Activated gamma-delta T cell treated with Interleukin-2 at 50 U/mL for 16 hours (primary cell): ENCODE measurements at places on chromosomes 2 and 18.
A peak's percentile ranks its signal among the peaks of the same experiment; 100 is the strongest.

- DNase-seq = no peak
Measured at GRCh38 chr18:424071-424661, 76.3 kb downstream of the COLEC12 start.

DNA sequence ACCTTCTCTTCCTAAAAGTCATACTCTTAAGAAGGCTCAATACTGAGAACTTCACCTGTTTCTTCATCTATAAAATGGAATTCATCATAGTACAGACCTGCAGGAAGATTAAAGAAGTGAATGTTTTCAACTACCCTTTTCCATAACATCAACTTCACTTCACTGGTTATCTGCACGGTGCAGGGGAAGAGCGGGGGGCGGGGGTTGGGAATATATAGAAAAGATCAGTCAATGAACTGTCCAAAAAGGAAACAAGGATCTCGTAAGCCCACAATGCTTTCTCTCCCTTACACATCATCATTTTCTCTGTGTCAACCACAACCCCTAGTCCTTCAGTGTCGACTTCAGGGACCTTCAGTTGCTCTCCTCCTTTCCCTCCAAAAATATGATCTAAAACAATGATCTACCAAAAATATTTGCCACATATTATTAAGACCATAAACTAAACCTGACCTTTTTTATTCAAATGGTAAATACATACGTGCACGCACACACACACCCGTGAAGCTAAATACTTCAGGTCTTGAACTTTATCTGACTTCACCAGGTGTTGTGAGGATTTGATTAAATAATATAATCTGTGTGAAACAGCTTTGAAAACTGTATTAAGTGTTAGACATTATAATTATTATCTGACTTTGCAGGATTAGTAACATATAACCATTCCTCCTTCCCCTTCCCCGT lies 4.9 kb downstream of the MBOAT2 start:
- DNase-seq = no peak

DNA sequence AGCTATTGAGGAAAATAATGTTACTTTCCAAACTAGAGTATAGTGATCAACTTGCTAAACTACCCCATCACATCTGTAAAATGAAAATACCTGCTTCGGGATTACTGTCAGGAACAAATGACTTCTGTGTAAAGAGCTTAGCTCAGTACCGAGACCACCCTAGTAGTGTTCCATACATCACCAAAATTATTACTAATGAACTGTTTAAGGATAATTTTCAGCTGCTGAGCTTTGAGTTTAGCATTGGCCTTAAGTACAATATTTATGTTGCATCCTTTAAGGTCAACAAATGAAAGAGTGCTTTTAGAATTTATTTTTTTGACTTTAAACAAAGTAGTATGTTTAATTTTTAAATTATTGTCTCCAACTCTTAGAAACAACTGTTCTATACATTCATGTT lies 144.1 kb downstream of the LCLAT1 start:
- DNase-seq = no peak

DNA sequence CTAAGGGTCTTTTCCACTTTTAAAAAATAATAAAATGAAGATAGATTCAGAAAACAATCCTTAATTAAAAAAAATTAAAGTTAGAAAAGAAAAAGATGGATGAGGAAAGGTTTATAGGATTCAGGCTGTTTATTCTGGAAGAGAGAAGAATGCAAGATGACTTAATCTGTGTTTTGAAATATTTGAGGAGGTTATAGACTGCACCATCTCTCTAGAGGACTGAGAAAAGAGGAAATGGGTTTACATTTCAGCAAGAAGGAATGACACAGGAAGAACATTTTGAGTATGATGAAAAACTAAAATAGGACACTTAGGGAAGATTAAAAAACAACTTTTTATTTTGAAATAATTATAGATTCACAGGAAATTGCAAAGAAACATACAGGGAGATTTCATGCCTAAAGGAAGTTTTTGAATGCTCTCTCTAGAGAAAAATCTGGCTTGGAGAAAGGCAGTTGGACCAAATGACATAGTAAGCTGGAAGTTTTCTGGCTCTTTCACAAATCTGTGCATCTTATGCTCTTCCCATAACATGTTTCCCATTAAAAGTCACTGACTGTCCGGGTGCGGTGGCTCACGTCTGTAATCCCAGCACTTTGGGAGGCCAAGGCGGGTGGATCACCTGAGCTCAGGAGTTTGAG lies 75.0 kb downstream of the CERS6 start:
- no peak for DNase-seq

DNA sequence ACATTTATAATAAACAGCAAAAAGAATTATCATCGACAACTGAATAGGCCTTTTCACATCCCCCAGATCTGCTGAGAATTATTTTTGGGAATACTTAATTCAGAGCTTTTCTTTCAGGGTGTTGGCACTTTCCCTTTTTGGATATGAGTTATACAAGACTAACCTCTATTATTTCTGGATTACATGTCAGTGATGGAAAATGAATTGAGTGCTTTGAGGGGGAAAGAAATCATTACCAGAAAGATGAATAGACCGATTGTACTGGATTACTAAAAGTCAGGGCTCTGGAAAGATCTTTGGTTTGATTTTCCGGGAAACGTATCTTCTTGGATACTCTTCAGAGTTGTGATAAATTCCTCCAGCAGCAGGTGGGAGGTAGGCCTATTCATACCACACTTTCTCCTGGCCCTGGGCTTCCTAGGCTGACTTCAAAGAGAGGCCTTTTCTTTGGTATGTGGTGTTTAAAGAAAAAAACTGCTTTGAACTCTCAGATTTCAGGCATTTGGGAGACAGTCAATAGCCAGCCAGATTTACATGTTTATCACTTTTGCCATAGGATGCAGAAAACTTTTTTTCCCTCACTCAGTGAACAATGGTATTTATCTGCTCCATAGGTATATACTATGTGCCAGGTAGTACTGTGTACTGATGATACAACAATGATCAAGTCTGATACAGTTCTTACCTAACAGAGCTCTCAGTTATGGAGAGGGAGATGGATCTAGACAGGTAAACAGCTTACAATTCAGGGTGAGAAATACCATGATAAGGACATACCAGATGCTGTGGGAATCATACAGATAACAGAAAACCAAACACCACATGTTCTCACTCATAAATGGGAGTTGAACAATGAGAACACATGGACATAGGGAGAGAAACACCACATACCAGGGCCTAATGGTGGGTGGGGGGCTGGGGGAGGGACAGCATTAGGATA lies 63.3 kb upstream of the ACTR3 start:
- no peak for DNase-seq

DNA sequence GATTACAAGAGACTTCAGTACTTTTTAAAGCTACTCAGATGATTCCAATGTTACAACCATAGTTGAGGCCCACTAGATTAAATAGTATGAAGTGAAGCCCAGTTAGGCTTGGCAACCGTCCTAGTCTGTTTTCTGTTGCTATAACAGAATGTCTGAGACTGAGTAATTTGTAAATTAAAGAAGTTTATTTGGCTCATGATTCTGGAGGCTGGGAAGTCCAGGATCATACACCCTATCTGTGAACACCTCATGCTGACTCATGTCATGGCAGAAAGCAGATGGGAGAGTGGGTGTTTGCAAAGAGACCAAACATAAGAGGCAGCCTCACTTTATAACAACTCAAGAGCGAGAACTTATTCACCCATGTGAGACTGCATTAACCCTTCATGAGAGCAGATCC lies 63.1 kb downstream of the CCDC150 start:
- no peak for DNase-seq

DNA sequence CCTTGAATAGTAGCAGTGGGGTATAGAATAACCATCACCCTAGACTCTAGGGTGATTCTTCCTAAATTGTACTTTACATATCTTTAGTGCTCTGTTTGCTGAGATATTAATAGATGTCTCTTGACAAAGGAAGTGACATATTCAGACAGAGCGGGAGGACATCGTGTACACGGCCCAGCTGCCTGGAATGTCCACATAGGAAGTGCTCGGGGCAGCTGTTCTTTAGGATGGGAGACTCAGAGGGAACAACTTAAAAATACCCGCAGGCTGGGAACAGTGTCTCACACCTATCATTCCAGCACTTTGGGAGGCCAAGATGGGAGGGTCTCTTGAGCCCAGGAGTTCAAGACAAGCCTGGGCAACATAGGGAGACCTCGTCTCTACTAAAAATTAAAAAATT lies 206.1 kb downstream of the FAM210A start:
- DNase-seq = no peak

DNA sequence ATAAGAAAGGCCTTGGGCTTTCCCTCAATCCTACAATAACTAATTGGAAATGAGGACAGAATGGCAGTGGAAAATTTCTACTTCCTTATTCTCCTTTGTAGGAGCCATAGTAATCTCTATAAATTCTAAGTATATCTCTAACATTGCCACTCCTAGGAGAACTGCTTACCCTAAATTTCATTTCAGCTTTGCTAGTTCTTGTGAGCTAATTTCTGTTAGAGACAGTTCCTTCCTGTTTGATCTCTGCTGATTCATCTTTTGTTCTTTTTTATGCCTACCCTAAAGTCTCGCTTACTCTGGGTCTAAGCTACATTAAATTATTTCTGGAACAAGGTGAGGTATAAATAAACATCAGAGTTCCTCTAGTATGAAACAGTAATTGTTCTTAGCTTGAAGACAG lies 25.7 kb downstream of the ABHD3 start:
- no peak for DNase-seq

DNA sequence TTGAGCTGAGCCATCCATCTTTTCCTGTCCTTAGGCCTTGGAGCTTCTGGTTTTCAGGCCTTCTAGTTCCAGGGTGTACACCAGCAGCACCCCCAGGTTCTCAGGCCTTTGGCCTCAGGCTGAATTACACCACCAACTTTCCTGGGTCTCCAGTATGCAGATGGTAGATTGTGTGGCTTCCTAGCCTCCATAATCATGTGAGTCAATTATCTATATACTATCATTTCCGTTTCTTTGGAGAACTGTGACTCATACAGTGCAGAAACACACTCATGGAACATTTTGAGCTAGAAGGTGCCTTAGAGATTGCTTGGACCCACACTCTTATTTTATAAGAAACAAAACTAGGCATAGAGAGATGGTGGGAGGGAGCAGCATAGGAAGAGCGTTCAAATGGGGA lies 167.4 kb downstream of the NCK2 start:
- DNase-seq = no peak

DNA sequence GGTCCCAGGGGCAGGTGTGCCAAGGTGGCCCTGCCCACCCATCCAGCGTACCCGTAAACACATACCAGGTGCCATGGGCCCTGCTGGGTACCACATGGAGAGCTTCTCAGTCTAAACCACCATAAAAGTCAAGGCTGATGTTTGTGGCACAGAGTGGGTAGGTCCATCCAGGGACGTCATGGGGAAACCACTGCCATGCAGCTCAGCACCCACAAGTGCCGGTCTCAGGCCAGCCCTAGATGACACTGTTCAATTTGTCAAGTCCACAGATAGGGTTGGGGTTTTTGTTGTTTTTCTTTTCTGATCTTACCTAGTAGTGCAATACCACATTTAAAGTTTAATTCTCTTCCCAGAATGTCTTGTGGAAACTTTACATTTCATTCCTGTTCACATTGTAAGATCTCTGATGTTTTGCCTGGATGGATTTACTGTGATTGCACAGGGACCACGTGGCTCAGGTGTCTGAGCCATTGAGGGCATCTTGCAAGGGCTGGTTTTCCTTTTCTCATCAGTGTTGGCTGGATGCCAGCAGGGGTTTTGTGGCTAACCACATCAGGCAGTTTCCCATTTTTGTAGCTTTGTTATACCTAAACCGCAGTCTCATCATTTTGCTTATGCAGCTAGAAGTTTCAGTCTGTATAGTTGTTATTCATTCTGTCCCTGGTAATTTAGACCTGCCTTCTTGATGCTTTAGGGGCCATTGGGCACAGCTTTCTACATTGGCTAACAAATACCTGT lies 64.7 kb downstream of the STK25 start:
- DNase-seq = peak; percentile 88

- no peak for DNase-seq
Measured at GRCh38 chr2:58720770-58721697, 479.9 kb upstream of the FANCL start.

DNA sequence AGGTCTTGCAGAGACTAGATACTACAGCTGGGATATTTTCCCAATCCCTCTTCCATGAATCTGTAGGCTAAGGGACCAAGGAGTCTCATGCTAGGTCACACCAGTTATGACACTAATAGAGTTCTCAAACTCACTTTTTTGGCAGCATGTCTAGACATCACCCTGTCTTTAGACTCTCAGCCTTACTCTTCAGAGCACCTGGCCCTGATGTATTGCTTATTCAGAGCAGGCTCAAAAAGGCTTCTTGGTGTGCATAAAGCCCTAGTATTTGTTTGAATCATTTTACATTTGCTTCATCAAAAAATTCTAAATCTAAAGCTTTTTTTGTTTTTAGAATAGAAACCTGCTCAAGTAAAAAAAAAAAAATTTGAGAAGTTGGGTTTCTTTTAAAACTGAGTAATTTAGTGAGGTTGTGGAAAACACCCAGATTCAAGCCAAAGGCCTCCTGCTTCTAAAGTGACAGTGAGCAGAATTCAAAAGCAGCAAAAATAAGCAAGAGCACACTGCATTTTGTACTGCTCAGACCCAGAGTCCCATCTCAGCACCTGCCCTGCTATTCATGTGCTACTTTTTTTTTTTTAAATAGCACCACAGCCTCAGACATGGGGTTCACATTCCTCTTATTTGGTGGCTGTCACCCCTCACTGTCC lies 18.0 kb upstream of the DNAH6 start:
- no peak for DNase-seq

GRCh38 chr2:217864963-217865772 lies 137.6 kb downstream of the TNS1 start:
- DNase-seq = no peak

GRCh38 chr2:133503323-133503722 lies 64.9 kb downstream of the NCKAP5 start:
- DNase-seq = no peak

- DNase-seq = no peak
Measured at GRCh38 chr18:79796531-79797405, 970 bp upstream of the KCNG2 start.

- no peak for DNase-seq
Measured at GRCh38 chr2:222572751-222573174, 83.1 kb downstream of the FARSB start.

DNA sequence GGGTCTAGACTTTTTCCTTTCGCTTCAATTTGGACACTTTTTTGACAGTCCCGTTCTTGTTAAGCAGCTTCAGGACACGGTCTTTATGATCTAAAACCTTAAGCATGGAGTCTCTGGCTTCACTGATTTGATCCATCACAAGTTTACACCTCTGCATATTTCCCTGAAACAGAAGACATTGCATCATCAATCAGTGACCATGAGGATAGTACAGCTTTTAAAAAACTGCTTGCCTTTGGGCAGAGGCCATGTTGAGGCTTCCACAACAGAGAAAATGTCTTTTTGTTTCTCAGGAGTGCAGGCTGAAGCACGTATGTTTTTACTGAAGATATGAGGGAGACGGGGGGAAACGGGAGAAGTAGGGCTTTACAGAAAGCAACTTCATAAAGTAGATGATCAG lies 56.2 kb upstream of the AMMECR1L start:
- DNase-seq = no peak

- no peak for DNase-seq
Measured at GRCh38 chr2:171180229-171180930, 19.7 kb upstream of the TLK1 start.

- no peak for DNase-seq
Measured at GRCh38 chr2:233481368-233482142, 85.0 kb downstream of the USP40 start.

GRCh38 chr2:207121784-207122183 lies 44.0 kb downstream of the KLF7 start:
- DNase-seq = no peak
